ENCODE measurements at places on chromosomes 2 and 18.

DNA sequence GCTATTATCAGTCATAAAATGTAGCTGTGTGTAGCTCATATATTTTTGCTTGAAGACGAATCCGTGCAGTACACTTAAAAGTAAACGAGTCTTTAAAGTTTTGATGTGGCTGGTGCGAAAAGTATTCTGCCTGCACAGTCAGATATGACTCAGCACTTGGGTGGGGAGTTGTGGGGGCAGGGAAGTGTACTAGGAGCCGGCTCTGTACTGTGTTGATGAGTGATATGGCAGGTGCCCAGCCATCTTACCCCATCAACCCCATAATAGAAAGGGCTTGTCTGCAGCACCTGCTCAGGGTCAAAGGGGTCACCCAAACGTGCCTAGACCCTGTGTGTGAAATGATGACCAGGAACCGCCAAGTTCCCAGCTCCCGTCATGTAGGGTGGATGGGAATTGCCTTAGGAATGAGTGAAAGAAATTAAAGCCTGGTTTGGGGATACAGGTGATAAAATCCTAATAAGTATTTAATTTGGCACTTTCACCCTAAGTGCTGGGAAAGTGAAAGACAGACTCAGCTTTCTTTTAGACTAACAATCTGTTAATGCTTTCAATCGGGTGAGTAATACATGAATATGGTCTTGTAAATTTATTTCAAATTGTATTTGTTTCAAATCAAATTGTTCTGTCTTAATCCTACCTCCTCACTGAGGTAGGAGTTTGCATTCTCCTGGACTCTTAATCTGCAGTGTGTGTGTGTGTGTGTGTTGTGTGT lies 48.0 kb downstream of the BCL2L11 start:
- no peak for DNase-seq
- H3K27me3 ChIP-seq: no peaks in the 10 kb centered on the region
- H3K4me3 ChIP-seq: no peak overlapping the region
- H3K27ac ChIP-seq: no peak overlapping the region
- H3K36me3 ChIP-seq: peaks cover 6% of the 10 kb centered on the region

DNA sequence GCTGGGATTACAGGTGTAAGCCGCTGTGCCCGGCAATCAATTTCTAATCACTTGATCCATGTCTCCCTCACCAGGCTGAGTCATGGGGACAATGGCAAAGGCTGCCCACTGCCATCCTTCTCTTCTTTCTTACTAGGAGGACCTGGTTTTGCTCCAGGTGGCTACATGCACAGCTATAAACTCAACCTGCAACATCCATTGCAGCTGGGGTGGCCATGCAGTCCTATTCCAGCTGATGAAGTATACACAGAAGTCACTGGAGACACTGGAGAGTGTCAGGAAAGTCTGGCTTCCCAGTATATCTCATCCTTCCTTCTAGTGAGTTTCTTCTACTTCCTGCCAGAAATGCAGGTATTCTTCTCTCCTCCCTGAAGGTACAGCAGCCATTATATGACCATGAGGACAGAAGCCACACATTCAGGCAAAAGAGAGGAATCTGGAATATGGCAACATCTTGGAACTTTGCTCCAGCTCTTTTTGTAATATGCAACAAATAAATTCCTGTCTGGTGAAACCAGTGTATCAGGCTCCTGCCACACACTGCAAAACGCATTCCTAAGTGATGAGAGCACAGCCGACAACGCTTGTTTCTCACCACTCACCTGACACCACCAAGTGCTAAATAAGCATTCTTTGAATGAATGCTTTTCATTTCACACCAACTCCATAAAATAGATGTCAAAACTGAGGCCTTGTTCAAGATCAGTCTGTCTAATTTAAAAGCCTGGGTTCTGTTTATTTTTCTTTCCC lies 32.3 kb downstream of the SCTR start:
- H3K4me3 ChIP-seq: no peak overlapping the region
- no peaks in the 10 kb centered on the region for H3K4me1 ChIP-seq
- H3K27ac ChIP-seq: no peak overlapping the region
- H3K27me3 ChIP-seq: no peaks in the 10 kb centered on the region

DNA sequence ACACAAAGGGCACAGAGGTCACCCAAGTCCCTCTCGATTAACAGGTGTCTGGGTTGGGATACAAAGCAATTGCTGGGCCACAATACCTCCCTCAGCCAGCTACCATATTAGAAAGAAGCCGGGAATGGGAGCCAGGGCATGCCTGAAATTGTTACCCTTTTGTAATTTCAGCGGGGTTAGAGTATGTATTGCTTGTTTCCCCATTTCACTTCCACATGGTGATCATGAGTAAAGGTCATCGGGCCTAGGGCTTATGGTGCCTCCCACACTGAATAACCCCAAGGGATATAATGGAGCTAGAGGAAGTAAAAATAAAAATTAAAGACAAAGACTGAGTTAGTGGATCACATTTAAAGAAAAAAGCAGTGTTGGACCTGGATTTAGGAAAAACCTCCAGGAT lies 437.2 kb upstream of the KLHL29 start:
- peaks cover 5% of the 10 kb centered on the region for H3K4me1 ChIP-seq
- no peaks in the 10 kb centered on the region for H3K27me3 ChIP-seq
- H3K36me3 ChIP-seq: no peaks in the 10 kb centered on the region
- H3K4me3 ChIP-seq: no peak overlapping the region

DNA sequence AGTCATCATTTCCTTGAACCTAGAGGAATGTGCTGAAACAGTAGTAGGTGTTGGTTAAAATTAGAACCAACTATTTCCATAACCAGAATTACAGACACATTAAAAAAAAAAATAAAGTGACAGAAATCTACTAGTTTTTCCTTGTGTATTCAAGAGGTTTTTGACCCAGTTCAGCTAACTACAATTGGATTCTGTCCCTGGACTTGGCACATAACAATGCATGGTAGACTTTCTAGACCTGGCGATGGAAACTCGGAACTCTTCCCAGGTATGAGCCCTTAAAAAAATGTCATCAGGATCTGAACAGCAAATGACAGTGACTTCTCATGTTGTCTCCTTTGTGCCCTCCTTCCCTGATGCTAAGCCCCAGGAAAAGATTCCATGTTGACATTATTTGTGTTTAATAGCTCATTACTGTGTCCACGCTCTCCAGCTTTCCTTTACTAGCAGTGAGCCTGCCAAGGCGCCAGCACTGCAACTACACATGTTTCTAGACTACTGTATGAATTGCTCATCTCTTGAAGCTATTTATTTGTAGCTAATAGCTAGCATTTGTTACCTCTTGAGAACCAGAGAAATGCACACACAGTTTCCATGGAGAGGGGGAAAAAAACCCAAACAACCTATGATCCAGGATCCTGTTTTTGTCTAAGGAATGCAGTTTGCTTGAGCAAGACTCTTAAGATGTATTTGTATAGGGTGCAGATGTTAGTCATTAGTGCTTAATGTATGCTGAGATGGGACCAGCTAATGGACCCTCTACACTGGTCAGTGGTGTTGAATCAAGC lies 148.5 kb downstream of the FMNL2 start:
- no peaks in the 10 kb centered on the region for H3K27me3 ChIP-seq
- H3K4me3 ChIP-seq: no peak overlapping the region
- no peak for DNase-seq
- H3K36me3 ChIP-seq: no peaks in the 10 kb centered on the region
- peaks cover 20% of the 10 kb centered on the region for H3K4me1 ChIP-seq
- H3K27ac ChIP-seq: no peak overlapping the region

- H3K36me3 ChIP-seq: no peaks in the 10 kb centered on the region
- no peaks in the 10 kb centered on the region for H3K4me1 ChIP-seq
- DNase-seq: no peak
- H3K27me3 ChIP-seq: no peaks in the 10 kb centered on the region
- no peak overlapping the region for H3K27ac ChIP-seq
These were observed 308.9 kb upstream of the LRRTM4 start for GRCh38 chr2:77831060-77831459.
